GM12864 (cell line): ENCODE measurements at places on chromosomes 5 and 9.

GRCh38 chr5:140402258-140403074, 833 bp downstream of the ANKHD1 start:
- peak; percentile 7 for DNase-seq

GRCh38 chr9:26955222-26955903, 849 bp upstream of the IFT74 start:
- no peak for DNase-seq

DNA sequence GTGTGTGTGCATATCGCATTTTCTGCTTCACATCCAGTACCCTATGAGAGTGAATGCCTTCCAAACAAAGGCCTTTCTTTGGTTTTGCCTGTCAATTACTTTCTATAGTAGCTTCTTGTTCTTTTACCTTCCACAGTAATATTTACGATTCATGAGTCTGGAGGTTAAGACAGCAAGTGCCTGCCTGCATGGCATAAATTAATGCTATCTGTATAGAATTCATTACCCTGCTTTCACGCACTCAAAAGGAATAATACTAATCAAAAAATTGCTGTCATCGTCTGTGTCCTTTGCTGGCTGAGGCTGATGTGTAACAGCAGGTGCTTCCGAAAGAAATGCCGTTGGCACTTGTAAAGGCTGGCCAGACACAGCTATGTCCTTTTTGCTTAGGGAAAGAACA, 1304.4 kb upstream of the CDH6 start:
- DNase-seq: no peak

- DNase-seq: no peak
These were observed 28.1 kb upstream of the POU4F3 start for GRCh38 chr5:146310540-146310939.

- no peak for DNase-seq
These were observed 159.7 kb upstream of the SNX2 start for GRCh38 chr5:122615146-122615545.

DNA sequence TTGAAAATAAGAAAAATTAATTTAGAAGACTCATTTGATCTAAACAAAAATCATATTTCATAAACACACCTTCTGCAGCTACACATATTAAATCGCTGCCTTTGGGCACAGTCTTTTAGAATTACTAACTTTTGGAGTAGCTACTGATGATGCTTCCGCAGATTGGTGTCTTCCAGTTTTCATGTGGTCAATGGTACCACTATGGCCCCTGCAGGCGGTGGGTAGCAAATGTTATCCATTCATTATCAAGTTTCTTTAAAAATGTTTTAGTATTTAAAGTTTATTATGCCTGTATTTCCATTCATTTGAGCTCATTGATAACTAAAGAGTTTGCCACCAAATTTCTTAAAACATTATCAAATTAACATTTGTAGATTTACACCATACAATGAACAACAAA, 122.9 kb upstream of the GRAMD2B start:
- DNase-seq: no peak

GRCh38 chr5:54397420-54397819, 58.1 kb upstream of the HSPB3 start:
- no peak for DNase-seq

GRCh38 chr5:40675396-40676133, 4.2 kb upstream of the PTGER4 start:
- no peak for DNase-seq

DNA sequence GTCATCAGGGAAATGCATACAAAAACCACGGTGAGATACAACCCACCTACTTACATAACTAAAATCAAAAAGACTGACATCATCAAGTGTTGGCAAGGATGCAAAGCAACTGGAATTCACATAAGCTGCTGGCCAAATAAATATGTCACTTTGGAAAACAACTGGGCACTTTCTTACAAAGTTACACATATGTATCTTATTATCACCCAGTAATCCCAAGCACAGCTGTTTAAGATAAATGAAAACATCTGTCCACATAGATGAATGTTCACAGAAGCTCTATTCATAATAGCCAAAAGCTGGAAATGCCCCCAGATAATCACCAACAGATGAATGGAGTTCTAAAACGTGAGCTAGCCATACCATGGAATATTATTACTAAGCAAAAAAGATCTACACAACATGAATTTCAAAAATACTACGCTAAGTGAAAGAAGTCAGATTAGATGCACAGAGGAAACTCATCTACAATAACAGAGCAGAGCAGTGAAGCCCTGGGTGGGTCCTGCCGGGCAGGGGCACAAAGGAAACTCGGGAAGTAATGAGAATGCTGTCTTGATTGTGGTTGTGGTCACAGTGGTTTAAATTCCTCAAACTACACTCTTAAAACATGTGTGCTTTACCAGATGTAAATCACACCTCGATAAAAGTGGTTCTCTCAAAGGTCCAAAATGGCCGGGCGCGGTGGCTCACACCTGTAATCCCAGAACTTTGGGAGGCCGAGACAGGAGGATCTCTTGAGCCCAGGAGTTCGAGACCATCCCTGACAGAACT, 8.5 kb downstream of the CAMSAP1 start:
- DNase-seq: no peak

DNA sequence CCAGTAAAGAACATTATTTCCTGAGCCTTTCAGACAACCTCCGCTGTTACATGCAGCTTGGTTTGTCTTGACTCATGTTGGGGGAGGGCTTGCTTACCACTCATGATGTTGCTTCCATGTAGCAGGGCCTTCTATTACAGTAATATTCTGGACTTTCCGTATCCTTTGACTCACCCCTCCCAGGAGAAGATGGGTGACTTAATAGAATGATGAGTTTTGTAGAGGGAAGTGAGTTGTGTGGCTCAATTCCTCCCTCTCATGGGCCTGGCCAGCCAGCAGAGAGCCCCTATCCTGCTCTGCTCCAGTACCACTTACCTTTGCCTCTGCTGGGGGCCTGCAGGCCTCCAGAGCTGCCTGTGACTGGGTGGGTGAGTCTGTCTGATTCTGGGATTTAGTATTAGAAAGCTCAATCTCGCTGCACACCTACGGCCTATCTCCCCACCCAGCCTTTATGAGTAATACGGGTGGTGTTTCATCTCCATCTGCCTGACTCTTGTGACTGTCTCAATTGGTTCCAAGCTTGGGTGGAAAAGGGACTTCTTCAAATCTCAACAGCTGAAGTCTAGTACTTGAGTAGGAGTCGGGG, 52.6 kb upstream of the KLF9 start:
- DNase-seq: no peak

DNA sequence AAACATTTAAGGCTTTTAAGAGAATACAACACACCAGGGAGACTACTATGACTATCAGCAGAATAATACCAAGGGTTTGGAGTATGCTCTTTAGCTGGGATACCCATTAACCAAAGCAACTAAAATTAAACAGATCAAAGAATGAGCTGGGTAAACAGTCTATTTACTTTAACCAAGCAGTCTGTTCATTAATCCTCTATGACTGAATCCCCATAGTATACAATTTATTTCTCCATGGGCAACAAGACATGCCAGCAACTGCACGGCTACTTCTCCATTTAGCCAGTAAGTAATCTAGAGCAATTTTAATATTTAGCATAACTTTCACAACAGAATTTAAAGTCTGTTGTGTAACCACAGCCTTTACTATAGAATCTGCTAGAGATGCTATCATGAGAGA, 77.6 kb downstream of the CDO1 start:
- DNase-seq: no peak

- no peak for DNase-seq
These were observed 9.9 kb upstream of the GRHPR start for GRCh38 chr9:37412431-37413151.

- DNase-seq: no peak
These were observed 52.3 kb downstream of the ADAMTS2 start for GRCh38 chr5:179292681-179293635.

DNA sequence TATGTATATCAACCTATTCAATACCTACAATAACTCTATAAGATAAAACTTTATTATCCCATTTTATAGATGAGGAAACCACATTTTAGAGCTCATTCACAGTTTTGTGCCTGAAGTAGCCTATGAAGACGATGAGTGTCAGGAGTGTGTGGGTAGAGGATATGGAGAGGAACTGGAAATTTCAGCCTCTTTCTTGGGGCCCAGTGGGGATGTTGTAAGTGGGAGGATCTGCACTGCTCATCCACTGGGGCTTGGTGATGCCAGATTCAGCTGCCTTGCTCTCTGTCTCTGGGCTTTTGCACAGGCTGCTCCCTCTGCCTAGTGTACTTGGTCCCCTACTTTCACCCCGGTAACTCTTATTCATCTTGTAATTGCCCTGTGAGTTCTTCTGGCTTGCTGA, 194.7 kb downstream of the SREK1 start:
- DNase-seq: no peak
